Activated CD4-positive, alpha-beta T cell treated with anti-CD3 and anti-CD28 coated beads, Interleukin-2, Interleukin-4, amounts not matched to agents 100 ng/mL and 50 ng/mL, durations not matched to agents 16 hours and 8 hours (primary cell): ENCODE measurements at places on chromosomes 3 and 15.
A peak's percentile ranks its signal among the peaks of the same experiment; 100 is the strongest.

- DNase-seq: no peak
These were observed 9.9 kb downstream of the GLYCTK start for GRCh38 chr3:52297242-52298148.

DNA sequence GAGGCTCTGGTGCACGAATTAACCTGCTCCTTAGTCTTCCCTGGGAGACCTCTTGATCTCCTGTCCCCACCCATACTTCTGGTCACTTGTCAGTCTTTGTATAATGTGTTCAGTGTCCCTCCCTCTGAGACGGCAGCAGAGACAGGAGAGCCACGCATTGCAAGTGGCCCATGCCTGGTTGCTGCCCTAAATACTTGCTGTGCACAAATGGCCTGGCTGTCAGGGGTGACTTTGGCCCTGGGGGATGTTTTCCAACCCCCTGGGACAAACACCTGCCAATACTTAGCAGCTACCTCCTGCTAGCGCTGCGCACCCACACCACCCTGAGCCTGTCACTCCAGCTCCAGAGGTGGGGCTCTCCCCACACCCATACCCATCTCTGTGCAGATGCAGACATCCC is 17.2 kb downstream of the KLF13 start:
- no peak for DNase-seq

DNA sequence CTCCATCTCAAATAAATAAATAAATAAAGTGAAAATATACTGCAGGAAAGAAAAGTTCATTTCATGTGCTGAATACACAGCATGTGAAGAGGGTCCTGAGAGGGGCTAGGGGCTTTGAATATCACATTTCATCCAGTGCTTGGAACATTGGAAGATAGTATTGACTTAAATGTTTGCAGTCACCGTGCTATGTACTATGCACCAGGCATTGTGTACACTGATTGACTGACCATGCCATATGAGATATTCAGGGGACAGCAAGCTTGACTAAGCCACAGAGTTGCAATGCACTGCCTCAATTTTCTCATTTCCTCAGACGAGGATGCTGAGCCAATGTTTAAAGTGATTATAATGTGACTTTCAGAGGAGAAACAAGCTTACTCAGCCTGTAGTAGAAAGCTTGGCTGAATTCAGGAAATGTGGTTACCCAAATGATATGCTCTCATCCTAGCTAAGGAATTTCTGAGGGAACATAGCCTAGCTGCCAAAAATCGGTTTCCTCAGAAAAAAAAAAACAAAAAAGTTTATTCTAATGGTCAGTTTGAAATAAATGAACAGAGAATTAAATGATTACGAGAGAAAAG is 557.9 kb downstream of the FGF12 start:
- DNase-seq: no peak

GRCh38 chr15:60910202-60910601 is 318.9 kb downstream of the RORA start:
- DNase-seq: no peak

DNA sequence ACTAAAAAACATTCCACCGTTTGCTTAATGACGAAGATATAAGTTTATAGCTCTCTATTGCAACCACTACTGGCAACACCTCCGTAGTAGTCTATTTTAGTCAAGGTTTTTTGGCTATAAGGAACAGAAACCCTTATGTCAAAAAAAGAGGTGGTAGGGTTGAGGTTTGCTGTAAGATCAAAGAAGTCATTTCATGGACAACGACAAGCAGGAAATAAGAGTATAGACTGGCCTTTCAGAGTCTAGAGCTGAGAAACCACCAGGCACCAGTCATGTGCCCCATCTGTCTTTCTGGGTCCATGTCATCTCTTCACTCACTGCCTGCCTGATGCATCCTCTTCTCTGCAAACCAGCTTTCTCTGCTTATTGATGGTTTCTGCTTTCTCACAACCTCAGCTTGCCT is 42.7 kb downstream of the THBS1 start:
- peak; percentile 80 for DNase-seq
